ENCODE measurements at places on chromosomes 13 and 19.

GRCh38 chr13:112953591-112954487 lies 15.2 kb upstream of the MCF2L start:
- DNase-seq, result no peak

- no peak for DNase-seq
Observed at GRCh38 chr13:105928901-105929300, 606.6 kb downstream of the EFNB2 start.

DNA sequence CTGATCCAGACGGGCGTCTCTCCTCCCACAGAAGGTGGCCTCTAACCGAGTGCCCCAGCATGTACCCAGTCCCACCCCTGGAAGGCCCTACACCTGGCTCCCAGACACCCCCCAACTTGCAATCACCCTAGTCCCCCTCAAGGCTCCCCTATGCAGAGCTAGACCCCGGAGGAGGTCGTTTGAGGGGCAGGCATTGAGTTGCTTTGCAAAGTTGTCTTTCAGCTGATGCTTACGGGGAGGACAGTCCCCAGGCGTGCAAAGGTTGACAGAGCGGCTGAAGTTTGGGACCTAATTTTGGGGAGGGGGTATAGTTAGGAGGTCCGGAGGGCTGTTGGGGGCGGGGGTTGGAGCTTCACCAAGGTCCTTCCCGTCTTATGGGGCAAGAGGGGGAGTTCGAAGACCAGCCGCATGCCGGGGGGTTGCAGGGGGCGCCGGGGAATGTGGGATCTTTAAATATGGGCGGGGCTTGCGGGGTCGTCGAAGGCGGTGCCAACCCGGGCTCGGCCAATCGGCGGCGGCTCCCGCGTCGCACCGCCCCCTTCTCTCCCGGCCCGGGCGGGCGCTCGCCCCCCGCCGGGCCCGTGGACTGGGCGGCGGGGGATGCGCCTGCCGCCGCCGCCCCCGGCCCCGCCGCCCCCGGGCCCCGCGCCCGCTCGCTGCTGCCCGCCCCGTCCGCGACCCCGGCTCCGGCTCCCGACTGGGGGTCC lies at the start of gene KCNN1:
KCNN1 (plus strand) TSS at position 558 of the 707 bp plus-strand sequence. CDS start 6,782 bp downstream, outside the sequence.
- no peak for DNase-seq

DNA sequence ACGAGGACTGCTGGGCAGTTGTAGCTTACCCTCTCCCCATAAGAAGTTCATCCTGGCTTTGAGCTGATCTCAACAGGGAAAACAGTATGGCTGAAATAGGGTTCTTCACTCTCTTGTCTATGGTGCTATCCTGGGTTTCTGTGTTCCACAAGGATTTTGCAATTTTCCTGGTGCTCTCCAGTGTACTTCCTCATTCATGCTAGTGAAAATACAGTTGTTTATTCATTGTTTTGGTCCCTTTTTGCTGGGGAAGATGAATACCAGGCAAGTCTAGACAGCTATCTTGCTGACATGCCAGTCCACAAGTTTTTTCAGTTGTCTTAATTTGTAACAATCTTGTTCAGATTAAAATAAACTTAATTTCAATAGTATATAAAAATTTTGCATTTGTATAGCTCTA lies 306.5 kb downstream of the DLEU7 start:
- no peak for DNase-seq

DNA sequence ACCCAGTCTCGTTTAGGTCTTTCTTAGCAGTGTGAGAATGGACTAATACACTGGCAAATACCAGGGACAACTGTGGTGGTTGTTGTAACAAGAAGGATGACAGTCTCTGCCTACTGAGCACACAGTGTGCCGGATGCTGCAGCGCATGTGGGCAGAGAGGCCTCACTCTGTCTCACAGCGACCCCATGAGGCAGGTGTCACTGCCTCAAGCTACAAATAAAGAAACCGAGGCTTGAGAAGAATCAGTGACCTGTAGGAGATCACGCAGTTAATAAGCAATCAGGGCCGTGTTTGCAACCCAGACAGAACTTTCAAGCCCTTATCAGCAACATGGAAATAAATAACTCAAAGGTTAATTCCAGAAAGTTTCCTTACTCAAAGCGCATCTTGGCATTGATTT lies 40.5 kb upstream of the GAS6 start:
- DNase-seq, result peak; percentile 22

DNA sequence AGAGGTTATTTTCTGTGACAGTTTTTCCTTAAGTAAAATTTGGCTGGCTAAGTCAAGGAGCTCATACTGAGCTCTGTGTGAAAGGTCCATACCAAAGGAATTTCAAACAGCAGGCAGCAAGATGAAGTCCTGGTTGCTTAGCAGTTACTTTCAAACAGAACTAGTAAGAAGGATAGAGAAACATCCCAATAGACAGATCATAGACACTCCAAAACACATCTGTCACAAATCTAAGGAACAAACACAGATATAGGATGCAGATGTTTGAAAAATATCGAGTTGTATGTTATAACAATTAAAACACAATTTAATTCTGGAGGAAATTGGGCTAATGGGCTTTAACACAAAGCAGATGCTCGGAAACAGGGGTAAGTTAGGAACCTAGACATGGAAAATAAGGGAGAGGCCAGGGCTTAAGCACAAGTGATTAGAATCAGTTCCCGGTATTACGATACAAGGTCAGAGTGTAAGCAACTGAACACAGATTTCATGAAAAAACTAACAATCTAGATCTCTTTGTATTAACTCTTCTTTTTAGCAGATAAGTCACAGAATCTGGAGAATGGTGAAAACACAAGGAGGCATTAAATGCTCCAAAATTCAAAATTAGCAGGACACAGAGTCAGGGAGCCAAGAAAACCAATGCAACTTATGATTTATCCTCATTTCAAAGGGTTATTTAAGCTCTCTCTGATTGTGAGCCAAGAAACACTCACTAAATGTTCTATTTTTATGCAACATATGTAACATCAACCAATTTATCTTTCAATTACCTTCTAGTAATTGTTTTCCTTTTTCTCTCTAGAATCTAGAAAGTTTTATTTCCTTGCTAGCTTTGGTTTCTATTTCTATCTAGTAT lies 1992.9 kb upstream of the PCDH20 start:
- DNase-seq, result no peak

DNA sequence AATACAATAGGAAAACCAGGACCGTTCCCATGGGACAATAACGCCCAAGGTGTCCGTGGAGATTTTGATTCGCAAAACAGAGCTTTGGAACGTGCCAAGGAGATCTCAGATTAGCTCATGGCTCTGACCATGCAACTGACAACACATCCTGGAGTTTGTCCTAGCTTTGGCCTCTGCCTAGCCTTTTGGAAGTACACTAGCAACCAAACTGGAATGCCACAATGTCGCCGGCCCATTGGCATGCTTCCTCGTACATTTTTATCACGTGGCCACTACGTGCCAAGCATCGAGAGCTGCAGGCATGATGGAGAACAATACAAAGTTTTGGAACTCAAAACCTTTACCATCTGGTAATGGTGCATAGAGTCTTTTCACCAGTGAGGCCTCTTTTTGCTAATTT lies 256.5 kb downstream of the DCLK1 start:
- DNase-seq, result no peak

DNA sequence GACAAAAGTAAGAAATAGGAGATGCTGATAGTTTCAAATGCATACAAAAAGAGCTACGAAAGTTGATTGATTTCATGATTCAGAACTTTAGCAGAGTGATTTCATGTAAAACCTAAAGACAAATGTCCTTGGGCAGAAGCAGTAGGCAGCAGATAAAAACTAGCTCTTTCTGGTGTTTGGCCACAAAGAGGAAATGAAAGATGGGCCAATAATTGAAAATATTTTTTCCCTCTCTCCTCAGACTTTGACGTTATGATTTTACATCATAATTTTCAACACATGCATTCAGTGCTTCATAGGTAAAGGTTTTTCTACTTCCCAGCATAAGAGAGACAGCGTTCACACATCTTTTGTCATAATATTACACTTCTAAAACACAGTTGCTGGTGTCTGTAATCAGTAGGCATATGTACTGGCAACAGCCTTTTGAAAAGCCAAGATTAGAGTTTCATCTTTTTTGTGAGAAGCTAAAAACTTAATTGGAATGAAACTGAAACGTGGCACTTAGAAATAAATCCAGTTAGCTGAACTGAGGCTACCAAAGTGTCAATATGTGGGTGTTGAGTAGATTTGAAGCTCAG lies 9.3 kb downstream of the SCEL start:
- DNase-seq, result no peak

DNA sequence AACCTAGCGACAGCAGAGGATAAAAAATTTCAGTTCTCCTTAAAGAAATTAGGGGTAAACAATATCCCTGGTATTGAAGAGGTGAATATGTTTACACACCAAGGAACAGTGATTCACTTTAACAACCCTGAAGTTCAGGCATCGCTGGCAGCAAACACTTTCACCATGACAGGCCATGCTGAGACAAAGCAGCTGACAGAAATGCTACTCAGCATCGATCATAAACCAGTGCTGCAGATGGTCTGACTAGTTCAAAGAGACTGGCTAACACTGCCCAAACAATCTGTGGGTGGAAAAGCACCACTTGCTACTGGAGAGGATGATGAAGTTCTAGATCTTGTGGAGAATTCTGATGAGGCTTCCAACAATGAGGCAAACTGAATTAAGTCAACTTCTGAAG lies 19.9 kb upstream of the ACOD1 start:
- no peak for DNase-seq

GRCh38 chr13:40631605-40632004 lies 34.8 kb downstream of the FOXO1 start:
- DNase-seq, result no peak

DNA sequence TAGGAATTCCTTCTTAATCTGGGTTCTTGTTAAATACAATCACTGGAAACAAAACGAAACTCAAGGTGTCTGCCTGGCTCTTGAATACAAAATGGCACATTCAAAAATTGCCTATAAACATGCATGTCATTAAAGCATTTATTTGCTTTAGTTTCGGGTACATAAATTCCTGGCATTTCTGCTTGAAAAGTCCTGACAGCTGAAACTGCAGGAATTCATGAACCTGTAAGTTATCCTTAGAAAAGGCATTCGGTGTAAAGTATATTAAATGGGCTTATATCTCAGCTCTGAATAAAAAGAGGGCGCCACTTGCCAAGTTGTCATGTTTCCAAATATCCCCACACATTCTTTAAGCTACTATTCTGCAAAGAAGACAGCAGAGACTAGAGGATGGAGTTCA lies 32.9 kb downstream of the RXFP2 start:
- DNase-seq, result no peak

DNA sequence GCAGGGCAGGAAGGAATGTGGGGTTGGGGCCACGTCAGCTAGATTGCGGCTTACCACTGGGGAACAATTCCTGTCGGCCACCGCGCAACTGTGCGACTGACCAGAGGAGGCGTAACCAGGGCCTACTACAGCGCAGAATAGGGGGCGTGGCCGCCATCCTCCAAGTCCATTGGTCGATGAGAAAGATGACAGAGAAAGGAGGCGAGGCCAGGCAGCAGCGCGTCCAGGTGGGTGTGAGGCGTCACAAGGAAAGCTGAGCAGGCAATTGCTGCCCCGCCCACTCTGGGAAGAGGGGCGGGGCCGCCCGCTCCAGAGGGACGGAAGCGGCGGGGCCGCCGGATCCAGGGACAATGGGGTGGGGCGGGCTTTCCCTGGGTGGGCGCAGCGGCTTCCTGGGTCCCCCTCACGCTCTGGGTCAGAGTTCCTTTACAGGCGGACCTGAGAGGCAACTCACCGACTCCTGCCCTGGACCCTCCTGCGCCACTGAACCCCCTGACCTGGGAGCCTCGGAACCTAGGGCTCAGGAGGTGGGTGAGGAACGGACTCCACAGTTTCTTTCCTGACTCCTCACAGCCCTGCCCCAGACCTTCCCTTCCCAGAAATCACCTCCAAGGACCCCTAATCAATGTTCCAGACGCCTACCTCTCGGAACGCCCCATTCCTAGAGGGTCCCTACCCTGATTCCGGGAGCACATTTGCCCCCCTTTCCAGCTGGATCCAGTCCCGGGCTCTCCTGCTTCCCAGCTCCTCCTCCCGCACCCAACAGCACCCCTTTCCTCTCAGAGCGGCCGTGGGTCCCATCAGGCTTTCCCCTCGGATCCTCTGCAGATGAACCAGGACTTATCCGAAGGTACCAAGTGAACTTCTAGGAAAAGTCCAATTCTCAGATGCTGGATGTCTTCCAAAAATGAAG lies 101.5 kb upstream of the ZNF492 start:
- DNase-seq, result no peak

DNA sequence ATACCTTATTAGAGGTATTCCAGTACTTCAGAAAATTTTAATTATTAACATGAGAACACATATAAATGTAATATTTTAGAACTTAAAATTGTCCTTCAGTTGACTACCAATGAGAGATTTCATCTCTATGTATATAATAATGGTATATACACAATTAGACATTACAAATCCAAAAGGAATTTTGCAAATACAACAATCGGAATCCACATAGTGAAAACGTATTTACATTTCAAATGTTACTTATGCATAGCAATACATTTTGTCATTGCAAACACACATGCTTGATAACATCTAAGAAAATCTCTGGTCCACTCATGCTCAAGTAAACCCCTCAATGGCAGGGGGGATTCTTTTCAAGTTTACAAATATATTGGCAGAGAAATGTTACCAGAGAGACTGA lies 2345.2 kb downstream of the PCDH9 start:
- DNase-seq, result no peak

DNA sequence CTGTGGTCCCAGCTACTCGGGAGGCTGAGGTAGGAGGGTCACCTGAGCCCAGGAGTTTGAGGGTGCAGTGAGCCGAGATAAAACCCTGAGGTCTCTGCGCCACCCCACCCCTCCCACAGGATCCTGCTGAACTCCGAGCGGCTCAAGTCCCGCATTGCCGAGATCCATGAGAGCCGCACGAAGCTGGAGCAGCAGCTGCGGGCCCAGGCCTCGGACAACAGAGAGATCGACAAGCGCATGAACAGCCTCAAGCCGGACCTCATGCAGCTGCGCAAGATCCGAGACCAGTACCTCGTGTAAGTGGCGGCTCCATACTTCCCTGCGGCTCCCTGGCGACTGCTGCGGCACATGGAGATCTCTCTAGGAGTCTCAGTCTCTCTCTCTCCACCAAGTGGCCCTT lies 6.6 kb upstream of the IFI30 start:
- no peak for DNase-seq

DNA sequence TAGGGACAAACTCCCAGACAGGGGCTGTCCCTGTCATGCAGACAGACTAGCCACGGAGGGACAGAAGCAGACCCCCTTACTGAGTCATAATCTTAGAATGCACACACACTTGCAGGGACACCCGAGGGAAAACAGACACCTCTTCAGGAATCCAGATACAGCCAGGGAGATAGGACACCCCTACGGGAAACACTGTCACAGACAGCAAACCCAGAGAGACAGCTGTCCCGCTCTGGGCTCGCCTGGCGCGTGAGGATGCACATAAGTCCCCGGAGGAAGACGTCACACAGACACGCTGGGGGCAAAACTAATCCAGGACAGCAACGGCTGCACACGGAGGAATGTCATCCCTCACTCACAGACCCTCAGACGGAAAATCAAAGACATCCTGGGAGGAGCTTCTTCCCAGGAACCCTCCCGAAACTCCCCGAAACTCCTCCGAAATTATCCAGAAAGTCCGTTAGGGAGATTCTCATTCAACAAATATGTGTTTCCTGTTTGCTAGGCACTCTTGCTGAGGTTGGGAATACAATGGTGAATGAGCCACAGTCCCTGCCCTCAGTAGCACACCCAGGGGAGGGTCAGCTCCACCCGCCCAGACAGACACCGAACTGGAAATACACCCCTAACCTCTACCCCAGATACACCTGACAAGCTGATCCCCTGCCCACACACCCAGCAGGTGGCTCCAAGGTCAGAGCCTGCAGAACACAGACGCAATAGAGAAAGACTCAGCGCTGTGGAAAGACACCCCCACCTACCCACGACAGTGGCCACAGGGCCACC lies 15.2 kb upstream of the TOMM40 start:
- DNase-seq, result no peak

GRCh38 chr19:11166281-11167142 lies 10.9 kb upstream of the SPC24 start:
- no peak for DNase-seq
